ENCODE measurements at places on chromosomes 4 and X. TPM values are rescaled to one million over a fixed set of nuclear protein-coding genes. Genes with fewer than 3 reads are reported as not detected.

Gene SAGE1
- not detected for total RNA-seq

Gene GPRASP2
- total RNA-seq, result 21.2 TPM

- no peaks in the 10 kb centered on the region for H3K27me3 ChIP-seq
- no peak within 1 kb of the TSS for H3K4me3 ChIP-seq
- DNase-seq, result peak; percentile 83
These were observed at the start of gene PLXNB3 for GRCh38 chrX:153763989-153764755. TSS of gene PLXNB3 (plus strand) at chrX:153764249. CDS start at chrX:153765536, 1,287 bp downstream.

Gene PASD1
- not detected for total RNA-seq

- no peaks in the 10 kb centered on the region for H3K36me3 ChIP-seq
- no peaks in the 10 kb centered on the region for H3K4me1 ChIP-seq
- H3K27ac ChIP-seq, result no peak overlapping the region
- DNase-seq, result no peak
These were observed 82.9 kb upstream of the PNPLA4 start for GRCh38 chrX:8010105-8010504.
